ENCODE measurements at places on chromosomes 12 and 14. TPM values are rescaled to one million over a fixed set of nuclear protein-coding genes. Genes with fewer than 3 reads are reported as not detected.

DNA sequence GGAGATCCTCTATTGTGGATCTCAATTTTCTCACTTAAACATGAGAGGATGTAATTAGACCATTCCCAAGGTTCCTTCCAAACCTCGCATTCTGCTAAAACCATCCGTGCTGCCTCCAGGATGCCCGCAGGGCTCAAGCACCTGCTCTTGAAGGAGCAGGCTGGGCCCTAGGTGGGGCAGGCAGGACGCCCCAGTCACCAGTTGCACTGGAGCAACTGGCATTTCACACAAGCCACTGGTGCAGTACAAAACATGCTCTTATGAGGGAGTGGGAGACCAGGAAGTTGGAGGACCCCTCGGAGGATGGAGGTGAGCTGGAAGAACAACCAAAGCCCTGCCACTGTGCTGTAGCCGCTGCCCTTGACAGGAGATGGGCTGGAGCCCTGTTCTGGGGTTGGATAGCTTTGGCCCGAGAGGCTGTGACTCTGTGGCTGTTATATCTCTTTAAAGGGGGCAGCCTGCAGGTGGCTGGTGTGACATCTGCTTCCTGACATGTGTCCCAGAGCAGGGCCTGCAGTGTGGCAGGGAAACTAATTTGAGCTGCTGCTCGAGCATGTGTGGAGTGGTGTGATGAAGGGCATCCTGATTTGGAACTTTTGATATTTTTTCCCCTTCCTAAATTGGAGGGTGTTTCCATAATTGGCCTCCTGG lies 122.2 kb downstream of the CRACR2A start:
- DNase-seq: no peak

DNA sequence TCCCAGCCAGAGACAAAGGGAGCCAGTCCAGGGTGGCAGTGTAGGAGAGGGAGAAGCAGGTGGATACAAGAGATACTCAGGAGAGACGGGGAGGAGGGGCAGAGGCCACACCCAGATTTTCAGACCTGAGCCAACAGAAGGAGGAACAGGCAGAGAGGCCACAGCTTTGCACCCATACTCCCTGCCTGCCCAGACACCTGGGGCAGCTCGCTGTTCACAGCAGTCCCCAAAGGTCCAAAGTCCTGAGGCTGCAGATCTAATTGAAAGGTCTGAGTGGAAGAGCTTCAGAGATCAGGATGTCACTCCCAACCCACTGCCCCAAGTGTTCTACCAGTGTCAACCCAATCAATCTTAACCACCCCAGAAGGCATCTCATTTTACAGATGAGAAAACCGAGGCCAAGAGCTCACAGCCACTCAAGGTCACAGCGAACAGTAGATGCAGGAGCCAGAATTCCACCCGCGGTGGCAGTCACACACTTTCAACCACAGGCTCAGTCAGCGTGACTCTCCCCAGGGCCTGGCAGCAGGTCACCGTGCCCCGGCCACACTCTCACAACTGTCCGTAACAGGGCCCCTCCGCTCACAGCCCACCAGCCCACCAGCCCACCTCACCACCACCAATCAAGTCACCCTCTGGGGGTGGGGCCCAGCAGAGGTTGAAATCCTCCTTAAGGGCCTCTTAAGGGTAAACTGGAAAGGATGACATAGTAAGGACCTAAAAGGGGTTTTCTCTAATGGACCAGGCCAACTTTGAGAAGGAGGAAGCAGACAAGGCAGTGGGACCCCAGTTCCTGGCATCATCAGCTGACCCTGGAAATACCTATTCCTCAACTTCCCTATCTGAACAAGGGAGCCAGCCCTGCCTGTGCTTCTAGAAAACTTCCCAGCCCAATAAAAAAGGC lies 33.3 kb downstream of the ACTN1 start:
- DNase-seq: no peak

- no peak for DNase-seq
Measured at GRCh38 chr12:18851271-18851670, 113.4 kb downstream of the CAPZA3 start.

DNA sequence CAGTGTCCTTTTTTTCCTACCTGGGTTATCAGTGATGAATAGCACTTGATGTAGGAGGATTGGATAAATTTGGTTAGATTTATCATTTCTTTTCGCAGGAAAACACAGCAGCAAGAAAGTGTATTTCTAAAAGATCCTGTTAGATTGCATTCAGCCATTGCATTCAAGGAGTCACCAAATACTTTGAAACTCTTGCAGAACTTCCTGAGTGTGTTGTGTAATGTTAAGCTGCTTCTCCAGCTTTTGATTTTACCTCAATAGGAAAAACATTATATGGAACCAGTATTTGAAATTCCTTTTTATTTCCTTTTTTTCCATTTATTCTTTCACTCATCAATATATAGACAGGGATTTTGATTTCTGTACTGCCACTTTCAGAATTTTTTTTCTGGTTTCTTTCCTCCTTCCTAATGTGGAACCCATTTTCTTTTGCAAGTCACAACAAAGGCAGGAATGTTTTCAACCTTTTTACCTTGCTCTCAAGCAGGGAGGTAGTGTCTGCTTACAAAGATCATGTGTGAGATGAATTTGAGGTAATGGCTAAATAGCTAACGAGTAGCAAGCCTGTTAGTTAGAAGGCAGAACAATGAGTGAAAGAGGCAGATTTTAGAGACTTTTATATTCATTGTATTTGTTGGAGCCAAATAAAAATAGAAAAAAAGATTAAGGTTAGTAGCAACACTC lies 56.2 kb downstream of the PPHLN1 start:
- no peak for DNase-seq

The ADCK1 gene
- 8.6 TPM for polyA plus RNA-seq

The PPP1CC gene
- polyA plus RNA-seq: 192 TPM
